ENCODE measurements at places on chromosomes 5 and 9.

DNA sequence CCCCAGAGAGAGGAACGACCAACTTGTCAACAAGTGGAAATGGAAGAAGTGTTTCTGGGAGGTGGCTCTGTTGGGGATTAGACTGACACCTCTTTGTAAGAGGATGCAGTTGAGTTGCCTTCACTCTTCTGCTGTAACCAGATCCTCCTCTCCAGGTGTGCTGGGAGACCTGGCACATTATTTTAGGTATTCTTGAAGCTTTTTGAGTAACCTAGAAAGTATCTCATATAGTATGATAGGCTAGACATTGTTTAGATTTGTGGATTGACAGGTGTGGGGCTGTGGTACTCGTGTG is 21.6 kb downstream of the SNX30 start:
- DNase-seq, result no peak

GRCh38 chr9:113675475-113675941 is 200.6 kb upstream of the ZNF618 start:
- DNase-seq, result peak; percentile 87

GRCh38 chr5:86500947-86501346 is 116.8 kb upstream of the COX7C start:
- no peak for DNase-seq

GRCh38 chr5:81134566-81134965 is 98.6 kb upstream of the CKMT2 start:
- DNase-seq, result no peak

- DNase-seq, result no peak
Observed at GRCh38 chr9:15372455-15372854, 50.2 kb upstream of the SNAPC3 start.

- DNase-seq, result peak; percentile 90
Observed at GRCh38 chr9:129550199-129550839, 70.6 kb downstream of the C9orf50 start.

DNA sequence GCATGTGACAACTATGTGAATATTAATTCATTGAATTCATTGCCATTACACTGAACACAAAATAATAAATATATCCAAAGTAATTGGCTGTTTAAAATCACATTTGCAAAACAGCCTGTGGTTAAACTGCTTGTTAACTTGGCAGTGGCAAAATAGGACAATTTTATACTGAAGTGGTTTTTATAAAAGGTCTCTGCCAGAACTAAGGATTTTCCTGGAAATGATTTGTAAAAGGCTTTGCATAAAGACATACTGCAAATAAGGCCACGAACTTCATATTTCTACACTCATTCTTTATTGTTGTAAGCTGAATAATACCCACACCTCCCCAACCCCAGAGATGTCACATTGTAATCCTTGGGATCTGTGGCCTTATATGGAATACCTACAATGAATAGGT is 370.3 kb upstream of the RGMB start:
- DNase-seq, result no peak

GRCh38 chr5:76303921-76304320 is 99.2 kb upstream of the IQGAP2 start:
- DNase-seq, result no peak

GRCh38 chr9:134339183-134339806 is 13.0 kb downstream of the RXRA start:
- DNase-seq, result no peak
